Myometrial cell (primary cell): ENCODE measurements at places on chromosomes 7 and 10. TPM values are rescaled to one million over a fixed set of nuclear protein-coding genes. Genes with fewer than 3 reads are reported as not detected.

The CYP26C1 gene
- total RNA-seq: not detected in 2 replicates

The ITIH2 gene
- not detected in 2 replicates for total RNA-seq

The PARD3 gene
- total RNA-seq: 23.4 and 33.5 TPM in 2 replicates

The TMEM273 gene
- not detected in 2 replicates for total RNA-seq

The NCOA4 gene
- 116 and 152 TPM in 2 replicates for total RNA-seq

The PALD1 gene
- under 0.01 TPM in 2 replicates for total RNA-seq

The COL17A1 gene
- total RNA-seq: not detected in 2 replicates

The ITPRID1 gene
- not detected in 2 replicates for total RNA-seq

The NEUROD6 gene
- not detected in 2 replicates for total RNA-seq

The PFKFB3 gene
- total RNA-seq: 5.2 and 7.1 TPM in 2 replicates

The ASB10 gene
- total RNA-seq: not detected in 2 replicates

The C10orf105 gene
- not detected in 2 replicates for total RNA-seq

The CNNM1 gene
- not detected in 2 replicates for total RNA-seq

The IFT22 gene
- total RNA-seq: 48.4 and 52.8 TPM in 2 replicates

The RSPH10B2 gene
- total RNA-seq: not detected in 2 replicates

The PPP1R17 gene
- total RNA-seq: not detected in 2 replicates

The JAZF1 gene
- 20.2 and 21.3 TPM in 2 replicates for total RNA-seq

The CDK14 gene
- total RNA-seq: 35.3 and 36.6 TPM in 2 replicates

The CRCP gene
- total RNA-seq: 29.1 and 37.2 TPM in 2 replicates

The HOXA13 gene
- total RNA-seq: 11.0 and 18.8 TPM in 2 replicates

The TMEM184A gene
- total RNA-seq: 0.18 TPM in 1 of 2 replicates, not detected in the other
